ENCODE measurements at places on chromosomes 4 and X.

GRCh38 chrX:25527596-25527995, 511.8 kb upstream of the ARX start:
- no peak for DNase-seq

DNA sequence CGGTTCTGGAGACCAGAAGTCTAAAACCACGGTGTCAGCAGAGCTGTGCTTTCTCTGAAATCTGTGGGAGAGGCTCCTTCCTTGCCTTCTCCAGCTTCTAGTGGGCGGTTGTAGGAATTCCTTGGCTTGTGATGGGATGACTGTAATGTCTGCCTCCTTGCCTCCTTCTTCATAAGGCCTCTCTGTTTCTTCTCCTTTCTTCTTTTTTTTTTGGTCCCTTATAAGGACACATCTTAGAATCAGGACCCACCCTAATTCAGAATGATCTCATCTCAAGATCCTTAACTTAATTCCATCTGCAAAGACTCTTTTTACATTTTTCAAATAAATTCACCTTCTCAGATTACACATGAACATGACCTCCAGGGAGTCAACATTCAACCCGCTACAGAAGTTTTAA, 186.9 kb downstream of the STK32B start:
- DNase-seq = no peak

- no peak for DNase-seq
Measured at GRCh38 chr4:30920043-30920442, 199.9 kb downstream of the PCDH7 start.

DNA sequence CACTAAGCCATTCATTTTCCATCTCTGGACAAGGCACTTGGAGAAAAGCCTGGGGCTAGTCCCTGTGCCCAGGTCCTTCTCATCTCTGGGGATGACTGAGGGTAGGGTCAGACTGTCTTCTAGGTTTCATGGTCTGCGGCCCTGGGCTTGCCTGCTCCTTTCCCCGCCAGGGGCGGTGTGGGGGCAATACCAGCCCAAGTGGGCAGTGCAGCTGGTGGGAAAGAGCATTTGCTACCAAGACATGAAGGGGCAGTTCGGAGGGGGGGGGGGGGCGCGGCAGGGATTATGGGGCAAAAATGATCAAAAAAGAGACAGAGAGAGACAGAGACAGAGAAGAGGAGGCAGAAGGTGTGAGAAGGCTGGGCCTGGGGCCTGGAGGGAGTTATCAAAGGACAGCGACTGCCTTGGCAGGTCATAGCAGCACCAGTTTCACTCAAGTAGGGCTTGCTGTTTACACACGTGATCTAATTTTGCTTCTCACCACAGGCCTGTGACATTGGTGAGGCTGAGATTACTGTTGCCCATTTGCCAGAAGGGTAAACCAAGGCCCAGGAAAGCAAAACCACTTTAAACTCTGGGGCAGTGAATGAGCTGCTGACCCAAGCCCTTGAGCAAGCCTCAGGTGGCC, 56.1 kb downstream of the PJA1 start:
- DNase-seq = no peak

GRCh38 chrX:53354669-53355068, 67.8 kb downstream of the SMC1A start:
- no peak for DNase-seq

- DNase-seq = peak; percentile 57
Measured at GRCh38 chr4:74451214-74451661, 6.3 kb downstream of the AREG start.

- DNase-seq = no peak
Measured at GRCh38 chr4:11633430-11633829, 204.7 kb upstream of the HS3ST1 start.

DNA sequence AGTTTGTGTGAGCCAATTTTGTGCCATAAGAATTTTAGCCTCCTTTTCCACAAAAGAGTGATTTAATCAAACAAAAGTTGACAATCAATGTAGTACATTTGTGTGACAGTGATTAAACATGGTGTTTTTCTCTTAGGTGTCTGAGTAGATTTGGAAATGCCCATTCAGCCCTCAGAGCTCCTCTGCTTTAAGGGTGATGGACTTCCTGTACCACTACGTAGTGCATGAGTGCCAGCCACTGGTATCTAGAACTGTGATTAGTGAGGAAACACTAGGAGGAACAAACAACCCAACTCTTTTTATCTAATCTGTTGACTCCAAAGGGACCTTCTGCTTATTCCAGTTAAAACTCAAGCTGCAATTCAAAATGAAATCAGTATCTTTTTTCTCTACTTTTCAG, 151.7 kb downstream of the SNCA start:
- DNase-seq = no peak

- DNase-seq = no peak
Measured at GRCh38 chrX:45157647-45158046, 43.0 kb downstream of the DIPK2B start.

DNA sequence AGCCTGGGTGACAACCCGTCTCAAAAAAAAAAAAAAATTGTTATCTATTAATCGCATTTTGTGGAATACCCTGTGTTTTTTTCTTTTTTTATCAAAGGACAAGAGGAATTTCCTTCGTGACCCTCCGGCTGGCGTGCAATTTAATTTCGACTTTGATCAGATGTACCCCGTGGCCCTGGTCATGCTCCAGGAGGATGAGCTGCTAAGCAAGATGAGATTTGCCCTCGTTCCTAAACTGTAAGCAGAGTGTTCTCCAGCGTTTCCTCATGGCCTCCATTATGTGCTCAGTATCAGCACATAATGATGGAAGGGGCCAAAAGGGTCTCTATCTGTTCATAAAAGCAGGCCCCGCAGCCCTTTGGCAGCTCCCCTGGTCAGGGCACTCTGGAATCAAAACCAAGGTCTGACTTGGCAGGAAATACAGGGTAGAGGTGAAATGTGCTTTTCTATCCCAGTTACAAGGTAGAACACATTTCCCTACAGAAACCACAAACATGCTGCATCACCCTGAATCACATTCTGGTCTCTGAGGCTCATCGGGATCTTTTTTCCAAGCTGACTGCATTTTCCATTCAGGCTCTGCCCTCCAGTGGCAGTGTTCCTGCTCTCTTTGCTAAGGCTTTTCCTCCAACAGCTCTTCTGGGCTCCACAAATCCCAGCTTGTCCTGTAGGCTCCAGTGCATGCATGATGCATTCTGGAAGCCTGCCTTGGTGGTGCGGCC, 24.4 kb downstream of the SYAP1 start:
- DNase-seq = peak; percentile 56

GRCh38 chr4:132026166-132026565, 1122.9 kb upstream of the PCDH10 start:
- DNase-seq = no peak

DNA sequence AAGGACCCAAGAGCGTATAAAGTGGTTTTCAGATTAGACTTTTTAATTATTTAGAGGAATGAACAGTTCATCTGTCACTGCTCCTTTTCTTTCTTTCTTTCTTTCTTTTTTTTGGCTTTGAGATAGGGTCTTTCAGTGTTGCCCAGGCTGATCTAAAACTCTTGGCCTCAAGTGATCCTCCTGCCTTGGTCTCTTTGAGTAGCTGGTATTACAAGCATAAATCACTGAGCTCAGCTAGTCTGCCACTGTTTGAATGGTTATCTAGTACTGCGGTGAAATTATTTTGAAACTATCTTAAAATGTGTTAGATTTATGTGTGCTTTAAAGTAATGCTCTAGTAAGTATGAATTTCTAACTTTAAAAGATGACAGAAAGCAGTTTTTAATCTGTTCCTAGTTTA, 6.5 kb upstream of the FRYL start:
- no peak for DNase-seq

GRCh38 chr4:154491341-154492271, at the start of gene DCHS2:
DCHS2 (minus strand) TSS chr4:154491799; CDS start chr4:154491355, 444 bp downstream.
- DNase-seq = peak; percentile 14

- DNase-seq = no peak
Measured at GRCh38 chrX:100687546-100687945, 43.5 kb downstream of the SRPX2 start.

GRCh38 chrX:134933911-134934310, 56.9 kb upstream of the SMIM10 start:
- no peak for DNase-seq

DNA sequence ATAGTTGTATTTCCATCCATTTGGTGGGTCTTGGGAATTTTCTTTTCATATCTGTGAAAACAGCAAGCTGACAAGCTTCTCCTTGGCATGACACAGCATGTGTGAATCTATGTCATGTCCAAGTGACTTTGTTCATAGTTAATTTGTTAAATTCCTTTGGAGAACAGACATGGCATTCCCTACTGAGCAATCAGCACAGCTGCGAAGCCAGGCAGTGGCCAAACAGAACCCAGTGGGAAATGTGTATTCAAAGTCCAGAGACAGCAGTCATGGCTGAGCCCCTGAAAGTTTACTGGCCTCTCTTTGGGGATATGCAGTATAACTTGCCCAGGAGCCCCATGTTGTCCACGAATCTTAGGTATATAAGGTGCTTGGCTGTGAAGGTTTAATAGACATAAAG, 474.7 kb downstream of the NKX6-1 start:
- DNase-seq = no peak

DNA sequence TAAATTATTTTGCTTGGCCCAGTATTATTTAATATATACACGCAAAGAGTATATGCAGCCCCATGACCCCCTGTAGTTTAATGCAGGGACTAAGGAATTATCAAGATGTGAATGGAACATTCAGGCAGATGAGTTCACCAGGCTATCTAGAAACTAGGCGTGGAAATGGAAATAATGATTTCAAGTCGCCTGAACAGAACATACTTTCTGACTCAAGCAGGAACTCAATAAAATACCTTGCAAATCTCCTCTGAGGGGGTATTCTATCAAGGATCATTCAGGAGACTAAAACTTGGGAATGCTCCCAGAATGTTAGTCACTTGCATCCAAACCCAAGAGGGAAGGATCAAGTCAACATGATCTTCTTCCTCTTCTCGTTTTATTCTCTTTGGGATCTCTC, 59.6 kb upstream of the RASSF6 start:
- no peak for DNase-seq

DNA sequence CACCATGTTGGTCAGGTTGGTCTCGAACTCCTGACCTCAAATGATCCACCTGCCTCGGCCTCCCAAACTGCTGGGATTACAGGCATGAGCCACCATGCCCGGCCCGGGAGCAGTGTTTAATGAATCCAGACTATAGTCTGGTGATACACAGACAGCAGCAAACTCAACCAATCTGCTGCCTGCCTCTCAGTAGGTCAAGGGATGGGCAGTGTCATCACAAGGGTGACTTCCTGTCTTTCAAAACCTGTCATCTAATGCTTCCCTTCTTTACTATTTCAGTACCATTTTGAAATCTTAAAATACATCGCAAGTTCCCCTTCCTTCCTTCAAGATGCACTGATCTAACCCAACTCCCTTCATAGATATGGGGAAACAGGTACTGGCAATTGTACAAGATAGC, 8.4 kb downstream of the RPL39 start:
- no peak for DNase-seq

GRCh38 chrX:16307950-16308349, 140.7 kb downstream of the MAGEB17 start:
- DNase-seq = no peak

- no peak for DNase-seq
Measured at GRCh38 chr4:75056277-75056676, 123.4 kb downstream of the PARM1 start.

- no peak for DNase-seq
Measured at GRCh38 chr4:140049849-140050637, 103.9 kb downstream of the MAML3 start.

DNA sequence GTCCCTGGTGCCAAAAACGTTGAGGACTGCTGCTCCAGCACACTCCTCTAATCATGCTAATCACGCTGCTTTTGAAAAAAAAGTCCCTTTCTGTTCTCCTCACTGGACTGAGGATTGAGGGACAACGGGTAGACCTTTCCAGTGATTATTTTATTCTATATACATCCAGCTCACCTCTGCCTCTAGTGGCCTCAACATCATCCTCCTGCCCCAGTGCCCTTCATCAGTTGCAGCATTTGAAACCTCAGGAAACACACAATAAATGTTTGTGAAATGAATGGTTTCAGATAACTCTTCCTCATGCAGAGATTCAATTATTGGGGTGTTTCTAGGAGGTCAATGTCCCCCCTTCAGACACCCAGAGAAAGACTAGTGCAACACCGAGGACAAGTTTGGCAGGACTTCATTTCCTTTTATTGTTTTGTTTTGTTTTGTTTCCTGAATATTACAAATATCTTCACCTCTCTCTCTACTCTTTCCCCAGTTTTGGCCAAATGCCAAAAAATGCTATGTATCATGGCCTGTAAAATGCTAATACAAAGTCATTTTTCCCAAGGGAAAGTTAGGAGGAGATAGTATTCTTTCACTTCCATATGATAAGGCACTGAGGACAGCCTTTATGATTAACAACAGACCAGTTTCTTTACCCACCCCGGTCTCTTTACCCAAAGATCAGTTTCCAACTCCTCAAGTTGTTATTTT, 460.1 kb upstream of the SLIT2 start:
- no peak for DNase-seq

GRCh38 chr4:41538017-41538733, at the start of gene LIMCH1:
LIMCH1 (plus strand) TSS chr4:41538157; CDS start chr4:41605996, 67,839 bp downstream.
- no peak for DNase-seq

DNA sequence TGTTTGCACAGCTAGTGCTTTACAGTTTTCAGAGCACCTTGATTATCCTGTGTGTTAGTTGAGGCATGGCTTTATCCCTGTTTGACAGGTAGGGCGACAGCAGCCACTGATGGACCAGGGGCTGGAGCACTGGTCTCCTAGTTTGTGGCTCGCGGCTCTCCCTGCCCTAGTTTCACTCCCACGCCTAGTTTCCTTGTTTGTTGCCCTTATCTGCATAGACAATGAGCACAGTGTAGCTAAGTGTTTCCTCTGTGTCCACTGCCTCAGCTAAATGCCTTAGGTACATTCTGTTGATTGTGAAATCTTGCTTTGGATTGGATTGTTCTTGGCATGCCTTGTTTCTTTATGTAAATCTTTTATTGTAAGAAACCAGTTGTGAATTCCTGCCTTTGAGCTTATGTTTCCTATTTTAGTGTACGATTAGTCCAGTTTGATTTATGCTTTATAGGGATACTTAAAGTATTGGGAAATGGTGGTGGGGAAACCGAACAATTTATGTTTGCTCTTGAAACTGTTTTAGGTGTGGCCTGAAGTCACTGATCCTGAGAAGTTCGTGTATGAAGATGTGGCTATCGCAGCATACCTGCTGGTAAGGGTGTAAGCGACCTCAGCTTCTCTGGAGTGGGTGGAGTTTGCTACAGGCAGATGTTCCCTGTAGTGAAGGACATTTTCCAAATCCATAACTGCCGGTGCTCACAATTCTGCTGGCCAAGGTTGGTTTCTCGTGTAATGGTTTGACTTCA, 11.0 kb downstream of the TRMT44 start:
- no peak for DNase-seq

DNA sequence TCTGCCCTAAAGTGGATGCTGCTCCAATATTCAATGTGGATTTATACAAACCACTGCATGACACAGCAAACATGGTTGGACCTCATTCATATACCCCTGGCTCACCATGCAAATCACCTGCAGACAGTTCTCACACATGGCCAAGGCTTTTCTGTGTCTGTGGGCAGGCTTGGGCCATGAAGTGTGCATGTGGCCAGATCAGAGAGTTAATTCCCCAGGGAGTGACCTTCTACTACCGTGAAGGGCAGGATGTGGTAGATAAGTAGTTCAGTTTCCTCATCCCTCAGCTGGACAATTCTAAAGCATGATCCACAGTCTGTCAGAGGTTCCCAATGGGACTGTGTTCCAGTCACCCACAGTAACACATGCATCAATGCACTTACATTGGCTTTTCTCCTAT, 24.6 kb upstream of the BCLAF3 start:
- DNase-seq = no peak
